ENCODE measurements at places on chromosomes 7 and 10.
A peak's percentile ranks its signal among the peaks of the same experiment; 100 is the strongest.

- DNase-seq: peak; percentile 5
These were observed 21.4 kb downstream of the SLF2 start for GRCh38 chr10:100934084-100934659.

DNA sequence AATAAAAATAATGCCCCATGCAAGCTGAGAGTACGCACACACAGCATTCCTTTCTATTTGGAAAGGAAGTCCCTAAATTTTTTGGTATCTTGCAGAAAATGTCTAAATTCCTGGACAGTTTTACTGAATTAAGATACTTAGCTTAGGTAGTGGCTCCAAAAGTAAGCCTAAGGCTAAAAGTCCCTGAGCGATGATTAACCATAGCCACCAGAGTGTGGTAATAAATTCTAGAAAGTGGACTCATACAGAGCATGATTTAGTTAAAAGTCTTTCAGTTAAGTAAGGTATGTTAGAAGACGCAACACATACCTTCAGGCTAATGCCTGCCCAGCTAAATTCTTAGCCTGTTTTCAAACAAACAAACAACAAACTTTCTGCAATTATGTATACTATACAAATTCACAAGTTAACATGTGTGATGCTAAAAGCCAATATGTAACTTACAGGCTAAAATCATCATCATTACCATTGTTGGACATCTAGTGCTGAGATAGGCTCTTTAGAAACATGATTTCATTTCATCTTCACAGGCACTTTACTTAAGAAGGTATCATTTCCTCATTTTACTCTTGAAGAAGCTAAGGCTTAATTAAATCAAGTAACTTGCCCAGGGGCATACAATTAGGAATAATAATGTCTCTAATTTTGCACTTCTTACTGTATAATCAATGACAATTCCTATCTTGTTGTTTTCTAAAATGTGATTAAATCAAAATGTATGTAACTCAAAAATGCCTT is 261.4 kb upstream of the YAE1 start:
- no peak for DNase-seq

DNA sequence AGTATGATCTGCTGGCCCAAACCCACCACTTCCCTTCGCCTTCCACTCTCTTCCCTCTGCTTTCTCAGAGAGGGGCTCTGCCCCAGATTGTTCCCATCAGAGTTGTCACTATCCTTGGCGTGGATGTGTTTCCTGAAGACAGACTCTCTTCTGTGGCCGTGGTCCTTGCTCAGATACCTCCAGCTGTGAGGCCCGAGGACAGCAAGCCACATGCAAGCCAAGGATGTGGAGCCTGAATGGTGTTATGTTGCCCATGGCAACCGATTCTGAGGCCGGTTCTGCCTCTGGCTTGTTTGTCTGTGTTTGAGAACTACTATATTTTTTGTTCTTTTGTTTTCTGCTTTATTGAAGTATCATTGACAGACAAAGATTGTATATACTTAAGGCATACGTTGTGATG is 247.4 kb upstream of the PODXL start:
- no peak for DNase-seq

DNA sequence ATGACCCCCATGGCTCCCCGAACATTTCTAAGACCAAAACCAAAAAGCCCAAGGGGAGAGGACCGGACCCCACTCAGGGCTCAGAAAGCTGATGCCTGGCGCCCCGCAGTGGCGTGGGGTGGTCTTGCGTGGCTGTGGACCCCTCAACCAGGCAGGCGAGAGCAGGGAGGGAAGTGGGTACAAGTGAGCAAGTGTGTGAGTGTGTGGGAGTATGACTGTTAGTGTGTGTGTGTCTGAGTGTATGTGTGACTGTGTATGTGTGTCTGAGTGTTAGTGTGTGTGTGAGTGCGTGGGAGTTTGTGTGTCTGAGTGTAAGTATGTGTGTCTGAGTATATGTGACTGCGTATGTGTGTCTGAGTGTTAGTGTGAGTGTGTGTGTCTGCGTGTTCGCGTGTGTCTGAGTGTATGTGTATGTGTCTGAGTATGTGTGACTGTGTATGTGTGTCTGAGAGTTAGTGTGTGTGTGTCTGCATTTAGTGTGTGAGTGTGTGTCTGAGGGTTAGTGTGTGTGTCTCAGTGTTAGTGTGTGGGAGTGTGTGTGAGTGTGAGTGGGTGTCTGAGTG is 34.0 kb upstream of the INSIG1 start:
- DNase-seq: no peak

GRCh38 chr10:52637592-52637991 is 135.0 kb downstream of the MBL2 start:
- no peak for DNase-seq

DNA sequence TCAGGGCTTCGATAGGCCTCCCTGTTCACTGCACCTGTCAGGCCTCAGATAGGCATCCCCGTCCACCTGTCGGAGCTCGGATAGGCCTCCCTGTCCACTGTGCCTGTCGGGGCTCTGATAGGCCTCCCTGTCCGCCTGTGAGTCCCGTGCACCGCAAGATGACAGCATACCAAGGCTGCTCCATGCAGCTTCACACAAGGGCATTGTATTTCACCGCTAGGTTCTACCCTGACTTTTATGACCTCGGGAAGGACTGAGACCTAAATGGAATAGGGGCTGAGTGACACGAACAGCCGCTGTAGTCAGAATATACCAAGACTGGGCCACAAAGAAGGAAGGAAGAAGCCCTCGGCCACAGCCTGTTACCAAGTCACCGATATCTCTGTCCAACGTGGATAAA is 271.2 kb downstream of the DIP2C start:
- DNase-seq: no peak

DNA sequence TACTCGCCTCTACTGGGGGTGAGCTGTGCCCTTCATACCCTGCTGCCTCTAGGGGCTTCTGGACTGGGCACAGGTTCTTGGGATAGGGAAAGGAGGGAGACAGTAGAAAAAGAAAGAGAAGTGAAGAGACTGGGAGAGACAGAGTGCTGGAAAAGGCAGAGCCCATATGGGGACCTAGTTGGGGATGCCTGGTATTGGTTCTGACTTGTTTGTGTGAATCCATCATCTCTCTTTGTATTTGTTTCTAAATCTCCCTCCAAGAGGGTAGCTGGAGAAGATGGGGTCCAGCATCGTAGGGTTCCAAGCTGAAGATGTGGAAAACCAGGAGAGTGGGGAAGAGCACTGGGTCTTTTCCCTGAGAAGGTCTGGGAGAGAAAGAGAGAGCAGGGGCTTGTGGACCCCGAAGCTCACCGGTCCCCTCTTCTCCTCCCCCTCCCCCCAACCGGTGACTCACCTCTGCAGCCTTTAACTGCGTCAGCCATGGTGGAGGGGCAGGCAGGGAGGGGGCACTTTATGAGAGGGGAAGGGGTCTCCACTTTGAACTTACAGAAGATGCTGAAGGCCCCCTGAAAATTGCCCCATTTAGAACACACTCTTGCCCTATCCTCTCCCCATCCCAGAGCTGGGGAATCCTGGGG is 3.2 kb upstream of the VGF start:
- DNase-seq: no peak

DNA sequence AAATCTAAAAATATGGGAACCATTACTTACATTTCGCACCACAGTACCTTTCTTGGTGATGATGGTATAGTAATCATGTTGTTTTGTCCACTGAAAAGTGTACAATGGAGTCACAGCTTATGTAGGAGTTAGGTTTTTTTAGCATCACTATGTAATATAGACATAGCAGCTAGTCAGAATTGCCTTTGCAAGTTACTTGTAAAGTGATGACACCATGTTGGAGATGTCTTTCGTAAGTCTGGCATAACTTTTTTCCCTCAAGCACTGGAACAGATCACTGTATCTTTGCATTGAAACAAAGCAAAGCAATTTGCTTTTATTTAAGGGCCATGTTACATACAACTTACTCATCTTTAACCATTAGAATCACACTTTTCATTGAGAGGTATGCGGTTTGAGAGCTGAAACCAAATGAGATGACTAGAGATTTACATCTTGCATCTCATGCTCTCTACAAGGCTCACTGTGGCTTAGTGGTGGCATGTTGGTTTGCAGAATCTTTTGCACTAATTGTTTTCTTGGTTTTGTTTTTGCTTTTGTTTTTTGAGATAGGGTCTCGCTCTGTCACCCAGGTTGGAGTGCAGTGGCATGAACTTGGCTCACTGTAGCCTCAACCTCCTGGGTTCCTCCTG is 18.3 kb downstream of the UBN2 start:
- DNase-seq: no peak

- DNase-seq: peak; percentile 93
These were observed 38.8 kb downstream of the TMEM60 start for GRCh38 chr7:77759294-77759889.

DNA sequence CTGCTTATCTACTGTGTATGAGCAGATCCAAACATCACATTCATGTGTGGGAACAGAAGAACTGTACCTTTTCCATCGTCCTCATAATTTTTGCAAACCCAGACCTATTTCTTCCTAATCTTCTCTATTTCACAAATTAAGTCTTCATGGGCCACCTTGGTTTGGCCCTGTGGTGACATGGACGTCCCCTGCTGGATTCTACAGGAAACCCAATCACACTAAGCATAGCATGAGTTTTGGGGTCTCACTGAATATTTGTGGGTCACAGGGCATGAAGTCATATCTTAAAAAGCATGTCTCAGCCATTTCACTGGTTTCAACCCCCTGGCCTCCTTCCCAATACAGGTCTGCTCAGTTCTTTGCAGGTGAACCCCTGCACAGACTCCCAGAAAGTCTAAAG is 35.8 kb upstream of the CDCA7L start:
- no peak for DNase-seq

DNA sequence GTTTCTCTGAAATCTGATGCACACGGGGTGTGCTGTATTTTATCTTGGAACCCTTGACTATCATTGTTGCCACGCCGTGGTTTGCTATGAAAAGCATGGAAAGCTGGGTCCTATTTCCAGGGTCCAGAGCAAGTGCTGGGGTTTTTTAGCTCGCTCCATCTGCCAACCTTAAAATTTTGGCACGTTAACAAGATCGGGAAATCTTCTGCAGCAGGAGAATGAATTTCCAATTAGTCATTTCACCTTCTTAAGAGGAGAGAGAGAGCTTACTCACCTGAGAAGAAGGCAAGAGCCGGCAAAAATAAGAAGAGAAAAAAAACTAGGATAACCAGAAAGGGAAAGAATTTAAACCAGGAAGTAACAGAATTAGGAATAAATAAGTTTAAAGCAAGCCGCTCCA is 223.6 kb upstream of the CELF2 start:
- no peak for DNase-seq

DNA sequence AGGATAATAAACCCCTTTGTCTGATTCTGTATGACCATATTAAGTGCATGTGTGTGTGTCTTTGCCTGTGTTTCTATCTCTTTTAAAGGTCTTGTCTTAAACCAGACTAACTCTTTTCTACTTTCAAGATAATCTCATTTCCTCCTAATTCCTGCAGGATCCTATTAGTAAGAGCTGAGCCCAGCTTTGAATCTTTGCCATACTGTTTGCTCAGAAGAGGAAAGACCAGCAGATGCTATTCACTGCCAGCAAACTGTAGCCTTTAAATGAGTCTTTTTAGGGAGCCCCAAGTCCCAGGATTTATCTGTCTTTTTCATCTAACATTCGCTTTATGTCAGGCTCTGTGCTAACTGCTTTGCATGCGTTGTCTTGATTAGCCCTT is 2.9 kb downstream of the GPR158 start:
- DNase-seq: no peak

DNA sequence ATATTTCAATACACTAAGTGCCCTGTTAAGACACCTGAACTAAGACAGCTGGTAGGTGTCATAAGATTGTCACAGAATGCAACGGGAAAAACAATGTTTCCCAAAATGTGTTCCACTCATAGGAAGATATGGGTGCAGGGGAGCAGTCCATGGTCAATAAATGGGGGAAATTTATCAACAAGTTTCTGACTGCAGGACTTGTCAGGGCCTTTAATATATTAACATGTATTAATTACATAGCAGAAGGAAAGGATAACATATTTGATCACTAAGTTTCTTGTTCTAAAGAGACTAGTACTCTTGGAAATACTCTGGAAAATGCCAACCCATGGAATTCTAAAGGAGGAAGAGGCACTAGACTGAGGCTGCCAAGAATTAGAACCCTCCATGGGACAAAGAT is 6.7 kb downstream of the RBP3 start:
- no peak for DNase-seq

DNA sequence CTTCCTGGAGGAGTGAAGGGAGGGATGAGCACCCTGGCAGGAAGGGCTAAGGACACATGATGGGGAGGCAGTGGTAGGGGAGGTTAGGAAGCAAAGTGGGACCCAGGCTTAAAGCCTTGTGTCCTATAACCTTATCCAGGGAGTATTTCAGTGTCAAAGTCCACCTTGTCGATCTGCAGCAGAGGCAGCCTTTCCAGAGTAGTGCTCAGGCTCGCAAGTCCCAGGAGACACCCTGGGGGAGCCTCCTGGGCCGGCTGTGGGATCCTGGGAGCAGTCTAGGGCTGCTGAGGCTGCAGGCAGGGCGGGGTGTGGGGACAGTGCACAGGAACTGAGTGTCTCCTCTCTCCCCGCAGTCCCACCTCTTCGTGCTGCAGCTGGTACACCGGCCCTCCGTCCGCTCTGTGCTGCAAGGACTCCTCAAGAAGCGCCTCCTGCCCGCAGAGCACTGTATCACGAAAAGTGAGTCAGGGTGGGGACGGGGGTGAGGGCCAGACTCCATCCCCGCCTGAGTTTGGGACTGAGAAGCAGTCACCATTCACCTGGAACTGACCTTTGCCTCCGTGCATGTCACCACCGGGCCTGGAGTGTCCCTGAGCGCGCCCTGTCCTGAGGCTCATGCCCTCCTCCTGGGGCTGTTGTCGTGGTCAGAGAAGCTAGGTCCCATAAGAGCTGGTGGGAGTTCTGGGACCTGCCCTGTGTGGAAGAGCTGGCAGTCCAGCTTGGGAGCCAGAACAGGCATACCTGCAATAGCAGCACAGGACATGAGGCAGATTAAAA is 45.3 kb upstream of the PPIF start:
- DNase-seq: no peak

GRCh38 chr7:19296617-19297016 is 151.4 kb upstream of the FERD3L start:
- DNase-seq: no peak

- DNase-seq: no peak
These were observed 151.0 kb upstream of the NEBL start for GRCh38 chr10:21048068-21048467.

DNA sequence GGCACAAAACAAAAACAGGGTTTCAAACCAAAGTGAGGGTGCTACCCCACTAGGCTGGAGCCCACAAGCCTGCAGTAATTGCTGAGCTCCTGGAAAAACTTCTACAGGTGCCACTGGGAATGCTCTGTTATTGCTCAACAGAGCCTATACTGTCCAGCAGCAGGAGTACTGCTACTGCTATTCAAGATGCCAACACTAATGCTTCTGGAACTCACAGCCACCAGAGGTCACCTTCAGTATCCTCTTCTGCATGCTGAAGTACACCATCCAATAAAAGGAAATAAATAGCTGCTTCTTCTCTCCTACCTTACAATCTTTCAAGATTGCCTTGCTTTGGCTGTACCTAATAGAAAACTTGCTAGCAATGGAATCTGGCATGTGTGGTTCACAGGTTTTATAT is 222.0 kb downstream of the LRRN3 start:
- DNase-seq: no peak

GRCh38 chr7:28705350-28705749 is 252.8 kb downstream of the TRIL start:
- no peak for DNase-seq
